ENCODE measurements at places on chromosomes 6 and 20.
A peak's percentile ranks its signal among the peaks of the same experiment; 100 is the strongest.

GRCh38 chr6:106745197-106745770 is 115.9 kb downstream of the QRSL1 start:
- no peak for DNase-seq

DNA sequence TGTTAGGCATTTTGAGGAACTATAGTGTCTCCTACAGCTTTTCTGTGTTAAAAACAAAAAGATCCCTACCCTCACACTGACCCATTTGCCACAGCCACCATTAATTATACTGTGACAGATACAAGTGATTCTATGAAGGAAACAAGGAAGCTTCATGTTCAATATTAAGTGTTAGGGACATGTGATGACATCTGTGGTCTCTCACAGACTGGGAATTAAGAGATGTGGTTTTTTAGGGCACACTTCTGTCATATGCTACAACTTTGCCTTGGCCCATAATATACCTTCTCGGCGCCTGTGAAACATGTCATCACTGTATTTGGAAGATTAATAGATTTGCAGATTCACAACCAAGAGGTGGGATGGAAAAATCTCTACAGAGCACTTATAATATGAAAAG is 102.9 kb upstream of the TCF21 start:
- DNase-seq, result no peak

GRCh38 chr6:161596807-161597520 is 323.1 kb upstream of the AGPAT4 start:
- no peak for DNase-seq

DNA sequence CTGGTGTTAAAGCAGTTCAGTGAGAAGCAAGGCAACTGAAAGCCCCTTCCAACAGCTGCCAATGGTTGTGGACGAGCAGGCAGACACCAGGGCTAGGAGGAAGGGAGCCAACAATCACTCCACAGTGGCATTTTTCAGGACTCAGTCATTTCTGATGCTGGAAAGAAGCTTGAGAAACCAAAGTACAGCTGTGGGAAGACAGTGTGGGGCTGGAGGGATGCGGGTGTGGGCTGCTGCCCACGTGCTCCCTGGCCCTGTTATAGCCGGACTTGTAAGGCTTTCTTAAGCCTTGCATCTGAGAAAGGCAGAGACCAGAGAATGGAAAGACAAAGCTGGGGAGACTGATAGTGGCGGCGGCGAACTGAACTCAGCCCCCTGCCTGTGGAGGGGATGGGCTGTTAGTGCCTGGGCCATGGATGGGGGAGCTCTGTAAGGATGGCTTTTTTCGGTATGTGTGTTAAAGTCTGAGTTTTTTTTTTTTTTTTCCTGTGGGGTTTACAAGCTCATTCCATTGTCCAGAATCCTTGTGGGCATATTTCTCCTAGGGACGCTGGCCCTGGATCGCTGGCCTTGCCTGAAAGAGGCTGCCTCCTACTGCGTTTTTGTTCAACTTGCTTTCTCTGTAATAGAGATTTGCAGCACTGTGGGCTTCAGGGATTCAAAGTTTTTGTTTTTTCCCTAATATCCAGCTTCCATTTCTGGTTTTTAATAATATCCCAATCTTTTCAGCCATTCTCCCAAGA is 91.7 kb downstream of the GJA10 start:
- no peak for DNase-seq

DNA sequence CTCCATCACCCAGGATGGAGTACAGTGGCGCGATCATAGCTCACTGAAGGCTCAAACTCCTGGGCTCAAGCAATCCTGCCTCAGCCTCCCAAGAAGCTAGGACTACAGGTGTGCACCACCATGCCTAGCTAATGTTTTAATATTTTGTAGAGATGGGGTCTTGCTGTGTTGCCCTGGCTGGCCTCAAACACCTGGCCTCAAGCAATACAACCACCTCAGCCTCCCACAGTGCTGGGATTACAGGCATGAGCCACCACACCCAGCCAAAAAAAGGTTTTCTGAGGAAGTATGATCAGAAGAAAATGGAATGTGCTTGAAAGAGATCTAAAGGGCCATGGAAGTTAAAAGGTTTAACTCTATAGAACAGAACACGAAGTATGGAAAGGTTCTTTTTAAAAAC is 8.7 kb downstream of the RBBP9 start:
- DNase-seq, result no peak

- no peak for DNase-seq
Measured at GRCh38 chr6:112879920-112880413, 532.8 kb downstream of the RFPL4B start.

DNA sequence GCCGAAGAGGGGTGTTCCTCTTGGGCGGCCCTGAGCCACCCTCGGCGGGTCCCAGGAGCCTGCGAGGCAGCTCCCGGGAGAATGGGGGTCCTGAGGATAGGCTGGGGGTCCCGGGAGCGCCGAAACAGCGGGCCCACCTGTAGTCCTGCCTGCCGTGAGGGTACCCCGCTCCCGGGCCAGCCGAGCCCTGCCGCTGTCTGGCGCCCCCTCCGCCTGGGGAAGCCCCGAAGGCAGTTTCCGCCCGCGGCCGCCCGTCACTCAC is 280 bp downstream of the SPATA2 start:
- DNase-seq, result no peak

GRCh38 chr6:104789770-104790190 is 69.9 kb downstream of the HACE1 start:
- peak; percentile 17 for DNase-seq

- DNase-seq, result no peak
Measured at GRCh38 chr6:141401168-141401567, 731.6 kb upstream of the GJE1 start.

GRCh38 chr20:11814267-11814666 is 103.4 kb upstream of the BTBD3 start:
- DNase-seq, result no peak

DNA sequence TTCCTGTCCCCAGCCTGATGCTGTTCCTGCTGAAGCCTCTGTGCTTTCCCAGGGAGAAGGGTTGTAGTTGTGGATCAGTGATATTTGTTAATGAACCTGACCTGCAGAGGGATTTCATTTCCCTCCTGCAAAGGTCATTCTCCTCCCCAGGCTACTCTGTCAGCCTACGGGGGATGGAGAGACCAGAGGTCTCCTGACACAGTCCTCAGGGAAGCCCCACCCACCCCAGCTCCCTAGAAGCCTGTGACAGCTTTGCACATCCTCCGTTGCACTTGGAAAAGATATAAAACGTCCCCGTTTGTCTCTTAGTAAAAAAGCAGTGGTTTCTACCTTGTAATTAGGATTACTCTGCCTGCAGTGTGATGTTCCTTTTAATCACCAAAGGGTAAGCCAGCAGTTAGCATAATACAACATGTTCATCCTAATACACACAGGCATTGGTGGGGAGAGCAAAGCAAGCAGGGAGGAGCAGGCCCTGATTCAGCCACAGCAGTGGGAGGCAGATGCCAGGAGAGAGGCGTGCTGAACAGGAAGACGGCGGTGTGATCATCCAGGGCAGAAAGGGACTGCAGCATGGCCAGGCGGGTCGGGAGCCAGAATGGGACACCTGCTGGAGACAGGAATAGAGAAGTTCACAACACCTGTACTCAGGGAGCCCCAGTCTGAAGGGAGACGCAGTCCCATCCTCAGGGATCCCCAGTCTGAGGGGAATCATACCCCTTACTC is 293.5 kb downstream of the LRFN2 start:
- no peak for DNase-seq

DNA sequence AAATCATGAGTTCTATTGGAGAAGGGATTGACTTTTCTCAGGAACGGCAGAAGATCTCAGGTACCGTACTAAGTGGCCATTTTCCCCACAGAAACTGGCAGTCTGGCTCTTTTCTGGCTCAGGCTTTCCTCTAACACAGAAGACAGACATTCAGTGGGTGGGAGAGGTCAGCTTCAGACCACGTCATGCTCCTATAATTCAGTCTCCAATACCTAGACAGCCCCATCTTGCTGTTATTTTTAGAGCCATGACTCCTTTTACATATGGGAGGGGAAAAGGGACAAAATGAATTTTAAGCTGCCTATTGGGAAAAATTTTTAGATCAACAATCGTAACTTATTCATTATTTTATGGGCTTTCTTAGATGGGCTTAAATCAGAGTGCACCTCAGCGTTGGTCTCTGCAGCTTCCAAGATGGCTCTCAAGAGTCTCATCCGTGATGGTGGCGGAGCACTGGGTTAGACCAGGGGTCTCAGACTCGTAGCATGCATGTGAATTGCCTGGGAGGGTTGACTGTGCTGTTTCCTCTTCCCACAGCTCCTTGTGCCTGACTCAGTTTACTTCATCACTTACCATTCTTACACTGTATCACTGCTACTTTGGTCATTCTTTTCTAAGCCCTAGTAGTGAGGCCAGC is 86.9 kb downstream of the TCP11 start:
- no peak for DNase-seq

DNA sequence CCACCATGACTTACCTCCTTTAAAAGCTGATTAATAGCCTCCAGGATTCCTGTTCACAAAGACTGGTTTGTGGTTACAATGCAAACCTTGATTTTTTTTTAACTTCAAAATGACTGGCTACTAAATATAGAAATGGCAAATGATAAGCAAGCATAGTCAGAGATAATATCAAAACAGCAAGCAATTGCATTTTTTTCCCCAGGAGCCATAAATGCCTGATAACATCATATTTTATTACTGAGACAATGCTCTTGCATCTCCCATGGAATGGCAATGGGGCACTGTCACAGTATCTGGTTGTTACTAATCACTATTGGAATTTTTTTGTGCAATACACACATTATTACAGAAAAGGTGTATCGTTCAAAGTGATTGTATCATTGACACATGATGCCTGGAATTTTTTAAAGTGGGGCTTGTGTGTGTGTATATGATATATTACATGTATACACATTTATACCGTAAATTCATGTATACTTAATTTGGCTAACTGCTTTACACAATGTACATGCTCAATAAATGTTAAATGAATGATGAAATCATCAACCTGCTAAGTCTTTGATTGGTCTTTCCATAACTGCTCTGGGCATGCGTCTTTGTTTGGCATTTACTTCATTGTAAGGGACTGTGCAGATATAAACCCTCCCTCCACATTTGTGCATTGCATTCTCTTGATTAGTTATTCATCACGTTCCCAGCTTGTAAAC is 980 bp upstream of the SALL4 start:
- no peak for DNase-seq

DNA sequence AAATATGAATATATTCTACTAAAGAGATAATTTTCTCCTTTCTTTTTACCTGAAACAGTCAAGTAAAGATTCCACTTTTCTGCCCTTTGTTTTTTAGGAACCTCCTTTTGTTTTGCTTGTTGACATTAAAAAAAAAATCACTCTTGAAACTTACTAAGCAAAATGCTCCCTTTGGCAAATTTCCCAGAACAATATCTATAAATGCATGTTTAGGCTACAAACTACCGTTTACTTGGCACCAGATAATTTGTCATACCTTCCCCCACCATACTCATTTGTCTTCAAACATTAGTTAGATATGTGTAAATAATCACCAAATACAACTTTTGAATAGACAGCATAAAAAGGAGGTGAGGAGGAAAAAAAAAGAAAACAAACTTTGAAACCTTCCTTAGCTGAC is 604.7 kb downstream of the RFPL4B start:
- DNase-seq, result no peak

DNA sequence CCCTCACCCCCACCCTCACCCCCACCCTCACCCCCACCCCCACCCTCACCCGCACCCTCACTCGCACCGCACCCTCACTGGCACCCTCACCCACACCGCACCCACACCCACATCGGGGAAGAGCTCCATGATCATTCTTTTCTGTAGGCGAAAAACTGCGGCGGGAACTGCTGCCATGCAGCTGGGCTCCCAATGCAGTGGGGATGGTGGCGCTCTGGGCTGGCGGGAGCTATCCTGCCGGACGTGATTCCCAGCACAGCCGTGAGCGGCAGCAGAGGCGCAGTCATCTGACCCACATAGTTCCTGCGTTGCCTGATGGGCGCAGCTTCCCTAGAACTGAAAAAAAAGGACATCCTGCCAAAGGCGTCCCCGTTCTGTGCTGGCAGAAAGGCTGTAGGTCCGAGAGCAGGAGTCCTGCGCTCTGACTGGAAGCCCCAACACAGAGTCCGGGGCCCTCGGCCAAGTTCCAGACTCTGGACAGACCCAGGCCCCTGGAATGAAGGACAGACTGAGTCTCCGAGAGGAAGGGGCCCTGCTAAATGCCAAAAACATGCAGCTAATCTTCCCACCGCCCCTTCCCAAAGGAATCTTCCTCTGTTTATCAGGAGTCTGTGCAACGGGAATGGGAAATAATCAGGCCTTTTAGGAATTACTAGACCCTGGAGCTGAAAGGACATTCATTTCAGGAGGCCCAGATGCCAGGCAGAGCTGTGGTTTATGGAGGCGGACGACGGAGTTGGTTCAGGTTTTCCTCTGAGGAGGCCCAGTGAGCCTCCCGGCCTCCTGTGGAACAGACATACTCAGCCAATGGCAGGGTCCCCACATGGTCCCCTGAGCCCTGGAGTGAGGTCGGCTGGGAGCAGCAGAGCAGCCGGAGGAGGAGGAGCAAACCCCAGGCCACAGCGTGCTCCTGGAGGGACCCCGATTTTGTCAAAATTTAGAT is 14.1 kb upstream of the TCFL5 start:
- DNase-seq, result peak; percentile 43

- DNase-seq, result no peak
Measured at GRCh38 chr6:148817689-148818088, 70.9 kb downstream of the UST start.

GRCh38 chr6:27176096-27176495 is 71.4 kb upstream of the PRSS16 start:
- DNase-seq, result no peak

GRCh38 chr20:61986762-61987321 is 78.8 kb downstream of the TAF4 start:
- no peak for DNase-seq

DNA sequence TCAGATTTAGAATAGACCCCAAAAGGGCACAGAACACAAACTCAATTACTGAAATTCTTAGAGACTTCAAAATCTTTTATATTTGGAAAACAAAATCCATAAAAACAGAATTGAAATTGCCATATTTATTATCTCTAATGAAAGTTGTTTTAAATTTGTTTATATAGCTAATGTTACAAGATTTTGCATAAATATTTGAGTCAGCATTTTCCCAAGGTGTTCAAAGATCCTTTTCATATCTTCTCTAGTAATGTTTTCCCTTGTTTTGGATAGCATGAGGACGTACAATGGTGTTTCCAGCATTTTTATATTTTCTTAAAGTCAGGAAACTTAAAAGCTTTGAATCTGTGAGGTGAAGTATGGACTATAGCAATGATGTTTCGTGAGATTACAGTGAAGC is 235.2 kb upstream of the EPHA7 start:
- DNase-seq, result no peak

DNA sequence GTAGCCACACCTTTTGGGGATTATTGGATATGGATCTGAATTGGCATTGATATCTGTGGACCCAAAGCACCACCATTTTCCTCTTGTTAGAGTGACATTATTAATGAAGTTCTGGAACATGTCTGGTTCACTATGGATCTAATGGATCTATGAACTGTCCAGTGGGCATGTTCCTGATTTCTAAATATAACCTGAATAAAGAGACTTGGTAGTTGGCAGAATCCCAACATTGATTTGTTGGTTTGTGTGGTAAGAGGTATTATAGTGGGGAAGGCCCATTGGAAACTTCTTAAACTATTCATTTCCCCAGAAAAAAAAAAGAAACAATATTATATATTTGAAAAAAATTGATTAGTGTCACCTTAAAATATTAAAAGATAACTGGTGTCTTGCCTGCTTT is 312.6 kb downstream of the HTR1B start:
- DNase-seq, result no peak

- DNase-seq, result no peak
Measured at GRCh38 chr6:97064578-97064977, 140.1 kb downstream of the KLHL32 start.
